Lung (tissue), 17 donors: ENCODE measurements at places on chromosomes 5 and 9.

DNA sequence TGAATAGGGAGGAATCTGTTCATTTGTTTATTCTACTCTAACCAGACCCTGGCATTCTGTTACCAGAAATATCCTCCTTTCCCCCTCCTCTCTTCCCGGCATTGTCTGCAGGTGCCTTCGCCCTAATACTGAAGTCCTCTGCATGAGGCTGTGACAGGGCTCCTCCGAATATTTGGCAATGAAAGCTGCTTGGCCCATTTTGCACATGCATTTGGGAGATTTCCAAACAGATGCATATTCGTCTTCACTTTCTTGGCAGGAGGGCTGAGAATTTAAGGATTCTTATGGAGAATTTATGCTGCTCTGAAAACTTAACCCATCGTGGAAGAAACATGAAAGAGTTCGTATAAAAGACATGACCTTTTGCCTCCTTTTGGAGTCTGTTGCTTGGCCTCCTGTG, 484.0 kb downstream of the ZNF608 start:
- peak; percentile 85 for DNase-seq

- no peak for DNase-seq
These were observed 816.4 kb downstream of the SEMA5A start for GRCh38 chr5:8729437-8729836.

GRCh38 chr5:72394688-72395087, 74.5 kb downstream of the PTCD2 start:
- no peak for DNase-seq

- no peak for DNase-seq
These were observed 23.2 kb upstream of the TYRP1 start for GRCh38 chr9:12670006-12670405.

DNA sequence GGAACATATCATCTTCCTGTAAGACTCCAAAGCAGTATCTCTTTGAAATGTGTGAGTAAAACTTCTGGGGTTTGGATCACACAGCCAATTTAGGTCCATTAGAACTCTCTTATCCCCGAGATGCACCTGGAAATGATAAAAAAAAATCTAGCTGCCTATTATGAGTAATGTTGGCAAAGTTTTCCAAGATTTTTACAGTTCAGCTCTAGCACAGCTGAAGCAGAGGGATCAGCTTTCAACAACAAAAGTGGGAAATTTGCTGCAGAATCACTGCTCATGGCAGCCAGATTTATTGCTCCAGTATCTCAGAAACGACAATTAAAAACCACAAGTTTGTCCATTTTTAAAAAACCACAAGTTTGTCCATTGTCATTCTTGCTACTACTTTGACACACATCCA, 292.2 kb downstream of the IRX2 start:
- no peak for DNase-seq

GRCh38 chr5:72937517-72938061, 18.3 kb upstream of the FCHO2 start:
- no peak for DNase-seq

- DNase-seq, result no peak
These were observed 70.1 kb upstream of the NXNL2 start for GRCh38 chr9:88464851-88465250.

- no peak for DNase-seq
These were observed 191.0 kb downstream of the EPB41L4A start for GRCh38 chr5:112227911-112228631.

DNA sequence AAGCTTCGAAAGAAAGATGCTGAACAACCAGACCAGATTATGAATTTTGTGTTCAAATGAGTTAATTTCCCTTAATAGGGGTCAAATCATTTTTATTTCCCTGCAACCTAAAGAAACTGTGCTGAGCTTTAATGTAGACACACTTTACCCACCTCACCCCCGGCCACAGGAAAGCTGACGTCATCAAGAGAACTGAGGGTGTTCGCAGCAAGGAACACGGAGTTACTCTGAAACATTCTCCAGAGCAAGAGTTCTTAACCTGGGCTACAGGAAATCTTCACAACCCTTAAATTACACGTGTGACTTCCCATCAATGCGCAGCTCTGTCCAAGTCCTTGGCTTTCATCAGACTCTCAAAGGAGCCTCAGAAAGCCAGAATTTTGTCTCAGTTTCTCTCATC, 116.3 kb downstream of the COL23A1 start:
- no peak for DNase-seq

DNA sequence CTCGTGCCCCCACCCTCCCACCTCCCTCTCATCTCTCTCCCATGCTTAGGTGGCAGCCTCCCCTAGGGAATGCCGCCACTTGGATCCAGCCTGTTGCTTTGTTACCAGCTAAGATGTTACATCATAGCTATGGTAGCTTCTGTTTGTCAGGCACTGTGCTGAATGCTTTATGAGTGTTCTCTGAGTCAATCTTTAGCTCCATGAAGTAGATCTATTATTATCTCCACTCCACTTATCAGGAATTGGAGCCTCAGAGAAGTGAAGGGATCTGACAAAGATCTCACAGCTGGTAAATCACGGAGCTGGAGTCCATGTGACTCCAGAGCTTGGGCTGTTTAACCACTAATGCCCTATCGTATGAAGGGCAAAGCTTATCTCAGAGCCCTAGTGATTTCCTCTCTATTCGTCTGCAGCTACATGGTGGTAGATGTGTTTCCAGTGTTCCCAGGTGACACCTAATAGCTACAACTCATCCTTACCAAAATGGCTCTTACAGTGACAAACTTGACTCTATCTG, 54.1 kb downstream of the GARNL3 start:
- no peak for DNase-seq

GRCh38 chr9:131386281-131386680, 7.6 kb upstream of the PRRC2B start:
- DNase-seq, result no peak

- no peak for DNase-seq
These were observed 419.6 kb downstream of the GADD45G start for GRCh38 chr9:90024409-90024808.

- DNase-seq, result no peak
These were observed 5.2 kb upstream of the CRB2 start for GRCh38 chr9:123350590-123351310.

- DNase-seq, result no peak
These were observed 202.2 kb upstream of the RPS23 start for GRCh38 chr5:82480331-82480730.

GRCh38 chr5:1507961-1508658, 15.7 kb downstream of the LPCAT1 start:
- DNase-seq, result peak; percentile 10

- DNase-seq, result peak; percentile 64
These were observed 2.0 kb upstream of the PFN3 start for GRCh38 chr5:177402271-177403043.

DNA sequence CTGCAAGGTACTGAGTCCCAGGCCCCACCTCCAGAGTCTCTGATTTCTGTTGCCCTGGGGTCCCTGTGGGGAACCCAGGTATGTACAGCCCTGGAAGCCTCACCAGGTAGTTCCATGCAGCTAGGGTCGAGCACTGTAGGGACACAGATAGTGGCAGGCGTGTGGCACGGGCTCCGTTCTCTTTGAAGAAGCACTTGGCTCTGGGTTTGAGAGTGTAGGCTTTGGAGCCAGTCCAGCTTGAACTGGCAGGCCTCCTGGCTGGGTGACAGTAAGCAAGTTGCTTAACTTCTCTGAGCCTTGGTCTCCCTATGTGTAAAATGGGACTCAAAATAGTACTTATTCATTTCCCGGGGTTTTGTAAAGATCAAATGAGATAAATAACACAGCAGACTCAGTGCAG, 5.6 kb downstream of the OLFM1 start:
- no peak for DNase-seq
